A549 treated with CORT108297 at 1 μM for 4 hours (cell line): ENCODE measurements at places on chromosomes 3 and 15. TPM values are rescaled to one million over a fixed set of nuclear protein-coding genes. Genes with fewer than 3 reads are reported as not detected.

The TMEM40 gene
- total RNA-seq = 0.08 to 0.73 TPM (median 0.32 TPM) in 5 replicates

The RLBP1 gene
- total RNA-seq = not detected in 5 replicates

The USP50 gene
- total RNA-seq = 0.09 TPM in 1 of 5 replicates, not detected in the others

The AGBL1 gene
- total RNA-seq = not detected in 5 replicates

The ARPP21 gene
- total RNA-seq = 0.02 to 0.08 TPM (median 0.06 TPM) in 3 of 5 replicates, not detected in the others

The MORC1 gene
- not detected in 5 replicates for total RNA-seq

The THAP10 gene
- 5.0 to 6.4 TPM (median 5.7 TPM) in 5 replicates for total RNA-seq

The DCP1A gene
- total RNA-seq = 6.3 to 7.9 TPM (median 6.8 TPM) in 5 replicates

The SLC22A13 gene
- 0.05 to 0.13 TPM (median 0.08 TPM) in 5 replicates for total RNA-seq

The CTXN2 gene
- total RNA-seq = 0.02 to 0.05 TPM (median 0.03 TPM) in 4 of 5 replicates, not detected in the other

The STRC gene
- 0.06 to 0.16 TPM (median 0.07 TPM) in 3 of 5 replicates, not detected in the others for total RNA-seq

The SENP8 gene
- 1.7 to 2.1 TPM (median 1.8 TPM) in 5 replicates for total RNA-seq

The ZNF660 gene
- total RNA-seq = not detected in 5 replicates

The GPR156 gene
- total RNA-seq = 0.25 to 0.54 TPM (median 0.46 TPM) in 5 replicates
